GM12878 (cell line): ENCODE measurements at places on chromosomes 16 and 17.

GRCh38 chr16:86016201-86016965 is 117.4 kb downstream of the IRF8 start:
- H3K4me3 ChIP-seq, result no peak overlapping the region
- peaks cover 19% of the 10 kb centered on the region for H3K4me1 ChIP-seq
- no peaks in the 10 kb centered on the region for H3K36me3 ChIP-seq
- H3K27ac ChIP-seq, result no peak overlapping the region
- peak; percentile 59 for DNase-seq

DNA sequence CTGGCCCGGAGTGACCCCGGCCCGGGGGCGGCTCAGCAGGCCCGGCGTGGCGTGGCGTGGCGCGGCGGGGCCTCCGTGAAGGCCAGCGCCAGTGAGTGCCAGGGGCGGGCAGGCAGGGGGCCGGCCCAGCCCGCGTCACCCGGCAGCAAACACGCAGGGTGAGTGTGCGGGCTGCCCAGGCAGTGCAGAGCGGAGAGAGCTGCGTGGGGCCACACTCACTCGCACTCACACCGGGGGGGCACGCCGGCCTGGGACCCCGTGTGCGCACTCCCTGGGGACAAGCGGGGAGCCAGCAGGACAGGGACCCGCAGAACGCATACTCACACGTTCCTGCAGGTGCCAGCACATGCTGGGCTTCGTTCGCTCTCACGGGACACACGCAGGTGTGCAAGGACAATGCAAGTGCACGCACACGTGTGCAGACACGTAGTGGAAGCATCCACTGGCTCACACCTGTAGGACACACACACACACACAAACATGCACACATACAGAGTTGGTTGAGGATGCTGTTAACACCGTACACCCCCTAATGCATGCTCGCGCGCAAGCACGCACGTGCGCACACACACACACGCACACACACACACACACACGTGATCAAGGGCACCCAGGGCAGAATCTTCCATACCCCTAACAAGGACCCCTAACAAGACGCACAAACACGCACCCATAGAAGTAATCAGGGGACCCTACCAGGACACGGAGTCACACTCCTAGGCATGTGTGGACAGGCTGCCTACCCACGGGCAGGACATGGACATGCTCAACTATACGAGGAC is 7.7 kb downstream of the USP6 start:
- H3K27me3 ChIP-seq, result no peaks in the 10 kb centered on the region; the same call in 1 of the 2 replicates
- DNase-seq, result no peak
- H3K4me3 ChIP-seq, result no peak overlapping the region
- no peak overlapping the region for H3K27ac ChIP-seq

- peak overlapping the region; percentile 60 for H3K27ac ChIP-seq
- no peaks in the 10 kb centered on the region for H3K27me3 ChIP-seq
- no peaks in the 10 kb centered on the region for H3K36me3 ChIP-seq
- peaks cover 11% of the 10 kb centered on the region for H3K4me1 ChIP-seq
- no peak for DNase-seq
Measured at GRCh38 chr16:56424791-56425438, 430 bp downstream of the AMFR start.

DNA sequence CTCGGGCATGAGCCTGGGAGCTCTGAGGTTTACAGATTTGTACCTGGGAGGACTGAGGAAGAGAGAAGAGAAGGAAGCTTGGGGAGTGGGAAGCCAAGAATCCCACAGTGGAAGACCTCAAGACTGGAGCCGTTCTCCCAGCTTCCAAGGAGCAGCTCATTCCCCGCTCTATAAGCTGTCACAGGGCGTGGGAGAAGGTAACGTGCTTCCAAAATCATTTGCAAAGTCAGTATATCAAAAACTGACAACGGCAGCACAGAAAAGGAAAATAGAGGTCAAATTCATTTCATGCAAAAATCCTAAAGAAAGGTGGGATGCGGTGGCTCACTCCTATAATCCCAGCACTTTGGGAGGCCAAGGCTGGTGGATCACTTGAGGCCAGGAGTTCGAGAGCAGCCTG is 7.8 kb downstream of the PIK3R5 start:
- no peak for DNase-seq
- H3K36me3 ChIP-seq, result peaks cover 3% of the 10 kb centered on the region
- H3K27ac ChIP-seq, result peak overlapping the region; percentile 81
- H3K27me3 ChIP-seq, result no peaks in the 10 kb centered on the region

DNA sequence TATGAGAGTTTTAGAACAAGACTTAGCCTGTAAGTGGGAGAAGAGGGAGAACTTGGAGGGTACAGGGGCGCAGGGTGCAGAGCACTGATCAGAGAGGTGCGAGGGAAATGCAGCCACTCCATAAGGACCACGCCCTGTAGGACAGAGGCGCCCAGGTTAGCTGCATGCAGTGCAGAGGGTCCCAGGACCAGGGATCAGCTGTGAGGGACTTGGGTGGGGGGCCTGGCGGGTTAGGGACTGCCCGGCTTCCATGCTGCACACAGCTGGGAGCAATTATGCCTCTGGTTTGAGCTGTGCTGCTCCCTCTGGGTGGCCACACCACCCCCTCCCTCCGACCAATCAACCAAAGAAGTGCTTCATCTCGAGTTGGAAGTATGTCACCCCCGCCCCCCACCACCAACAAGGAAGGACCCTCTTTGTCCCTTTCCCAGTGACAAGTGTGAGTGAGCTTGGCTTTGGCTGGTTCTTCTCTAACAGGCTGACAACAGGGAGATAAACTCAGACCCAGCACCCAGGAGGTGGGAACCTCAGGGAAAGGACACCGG is 22.2 kb upstream of the CLEC18A start:
- no peaks in the 10 kb centered on the region for H3K4me1 ChIP-seq
- no peak overlapping the region for H3K27ac ChIP-seq
- H3K36me3 ChIP-seq, result peaks cover 2% of the 10 kb centered on the region; the same call in 1 of the 2 replicates
- H3K4me3 ChIP-seq, result no peak overlapping the region
- no peak for DNase-seq

DNA sequence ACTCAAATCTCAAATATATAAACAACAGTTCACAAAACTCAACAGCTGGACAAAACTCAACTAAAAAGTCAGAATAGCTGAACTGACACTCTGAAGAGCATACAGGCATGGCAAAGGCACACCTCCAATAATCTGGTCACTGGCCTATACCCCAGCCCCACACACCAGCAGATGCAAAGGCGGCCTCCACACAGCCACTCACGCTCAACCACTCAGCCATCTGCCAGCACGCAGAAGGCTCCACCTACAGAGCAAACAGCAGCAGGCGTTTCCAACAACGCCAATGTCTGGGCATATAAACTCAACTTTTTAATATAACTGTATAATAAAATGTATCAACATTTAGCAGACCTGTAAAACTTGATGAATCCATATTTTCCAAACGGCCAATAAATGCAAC is 17.2 kb downstream of the USP7 start:
- H3K27ac ChIP-seq, result no peak overlapping the region
- no peaks in the 10 kb centered on the region for H3K27me3 ChIP-seq
- peaks cover 80% of the 10 kb centered on the region for H3K4me1 ChIP-seq
- H3K4me3 ChIP-seq, result no peak overlapping the region; the same call in 1 of the 2 replicates
- no peak for DNase-seq
- peaks cover 4% of the 10 kb centered on the region; the same call in 1 of the 2 replicates for H3K36me3 ChIP-seq

- H3K27me3 ChIP-seq, result no peaks in the 10 kb centered on the region
- H3K36me3 ChIP-seq, result no peaks in the 10 kb centered on the region
- no peak overlapping the region for H3K27ac ChIP-seq
- no peak for DNase-seq
Measured at GRCh38 chr17:3531266-3532101, 26.1 kb downstream of the TRPV3 start.

- H3K27ac ChIP-seq, result no peak overlapping the region
- no peak overlapping the region for H3K4me3 ChIP-seq
- no peaks in the 10 kb centered on the region for H3K36me3 ChIP-seq
- no peak for DNase-seq
- no peaks in the 10 kb centered on the region for H3K27me3 ChIP-seq
Measured at GRCh38 chr17:33528846-33529245, 235.8 kb upstream of the ASIC2 start.

DNA sequence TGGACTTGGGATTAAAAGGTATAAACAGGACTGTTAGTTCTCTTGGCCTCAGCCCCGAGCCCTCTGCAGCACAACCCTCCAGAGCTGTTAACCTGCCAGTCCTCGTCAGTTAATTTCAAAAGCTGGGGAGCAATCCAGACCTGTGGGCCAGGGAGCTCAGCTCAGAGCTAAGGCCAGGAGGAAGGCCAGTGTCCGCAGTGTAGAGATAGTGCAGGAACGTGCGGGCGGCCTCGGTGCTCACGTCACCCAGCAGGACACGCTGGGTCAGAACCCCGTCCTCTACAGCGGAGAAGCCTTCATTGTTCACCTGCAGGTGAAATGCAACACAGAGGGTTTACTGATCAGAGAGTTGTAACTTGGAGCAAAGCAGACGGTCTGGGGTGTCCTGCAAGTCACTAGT is 15.4 kb upstream of the NLRC3 start:
- H3K4me1 ChIP-seq, result peaks cover 6% of the 10 kb centered on the region
- H3K27me3 ChIP-seq, result no peaks in the 10 kb centered on the region
- no peak overlapping the region for H3K27ac ChIP-seq

- H3K27ac ChIP-seq, result no peak overlapping the region
- no peaks in the 10 kb centered on the region; the same call in none of the 2 replicates for H3K27me3 ChIP-seq
- peaks cover 5% of the 10 kb centered on the region; the same call in 1 of the 2 replicates for H3K4me1 ChIP-seq
- no peak for DNase-seq
- H3K4me3 ChIP-seq, result no peak overlapping the region
- H3K36me3 ChIP-seq, result no peaks in the 10 kb centered on the region
Measured at GRCh38 chr17:227078-227945, 45.9 kb upstream of the DOC2B start.
